Fibroblast of skin of right quadriceps (primary cell): ENCODE measurements at places on chromosomes 5 and 9.

- DNase-seq = peak; percentile 24
Observed at GRCh38 chr5:926417-927171, 33.9 kb downstream of the TRIP13 start.

DNA sequence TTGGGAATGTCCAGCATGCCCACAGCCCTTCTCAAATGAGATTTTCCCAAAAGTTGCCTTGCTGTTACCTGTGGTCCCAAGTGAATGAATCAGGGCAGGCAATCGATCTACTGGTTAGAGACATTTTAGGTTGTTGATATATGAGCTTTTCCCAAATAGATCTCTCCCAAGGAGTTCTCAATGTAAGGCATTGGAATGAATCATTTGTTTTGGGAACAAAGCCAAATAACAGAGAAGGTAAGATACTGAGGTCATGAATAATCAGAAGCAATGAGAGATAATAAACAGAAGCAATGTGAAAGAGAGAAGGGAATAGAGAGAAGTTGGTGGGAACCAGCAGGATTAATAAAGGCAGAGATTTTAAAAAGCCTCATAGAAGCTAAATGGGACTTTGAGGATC, 93.6 kb upstream of the FER start:
- DNase-seq = peak; percentile 69

- DNase-seq = peak; percentile 99
Observed at GRCh38 chr5:169803077-169803981, 166.3 kb downstream of the DOCK2 start.

GRCh38 chr5:39376293-39376714, 12.0 kb upstream of the C9 start:
- peak; percentile 56 for DNase-seq

DNA sequence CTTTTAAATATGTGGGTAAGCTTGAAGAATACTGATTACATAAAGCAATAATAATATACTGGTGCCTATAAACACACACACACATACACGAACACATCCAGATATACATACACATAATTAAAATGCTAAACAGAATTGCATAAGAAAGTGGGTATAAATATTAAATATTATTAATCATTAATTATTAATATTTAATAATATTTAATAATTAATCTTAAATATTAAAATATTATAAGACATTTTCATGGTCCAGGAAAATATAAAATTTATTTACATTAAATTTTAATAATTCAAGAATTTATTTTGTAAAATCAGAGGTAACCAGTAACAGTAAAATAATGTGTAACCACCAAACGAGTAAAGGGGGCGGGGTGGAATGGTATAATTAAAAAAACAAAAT, 178.3 kb downstream of the TMEM232 start:
- DNase-seq = no peak

DNA sequence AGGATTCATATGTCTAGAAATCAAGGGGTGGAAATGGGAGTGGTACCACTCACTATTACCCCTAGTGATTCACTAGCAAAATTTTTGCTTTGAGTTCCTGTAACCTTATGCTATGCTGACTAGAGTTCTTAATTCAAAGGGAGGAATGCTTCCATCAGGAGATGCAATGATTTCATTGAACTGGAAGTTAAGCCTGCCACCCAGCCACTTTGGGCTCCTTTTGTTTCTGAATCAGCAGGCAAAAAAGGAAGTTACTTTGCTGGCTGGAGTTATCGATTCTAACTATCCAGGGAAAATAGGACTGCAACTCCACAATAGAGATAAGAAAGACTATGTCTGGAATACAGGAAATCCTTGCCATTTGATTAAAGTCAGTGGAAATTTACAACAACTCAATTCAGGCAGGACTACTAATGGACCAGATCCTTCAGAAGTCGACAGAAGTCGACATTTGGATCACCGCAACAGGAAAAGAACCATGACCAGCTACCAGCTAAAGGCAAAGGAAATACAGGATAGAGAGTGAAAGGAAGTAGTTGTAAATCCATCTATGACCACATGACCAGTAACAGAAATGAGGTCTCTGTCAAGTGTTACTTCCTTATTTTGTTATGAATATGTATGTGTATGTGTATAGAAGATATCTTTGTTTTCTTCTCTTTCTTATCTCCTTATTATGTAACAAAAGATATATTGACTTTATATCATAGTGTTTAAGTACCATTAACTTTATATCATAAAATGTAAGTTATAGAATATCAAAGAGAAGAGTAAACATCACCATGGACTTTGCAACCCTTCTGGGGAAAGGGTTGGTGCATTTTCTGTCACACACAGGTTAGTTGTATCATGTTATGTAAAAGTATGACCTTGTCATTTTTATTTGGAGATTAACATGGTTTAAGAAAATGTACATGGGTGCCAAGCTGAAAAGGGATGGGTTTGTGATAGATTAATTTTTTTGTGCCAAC, 198.7 kb upstream of the HAPLN1 start:
- peak; percentile 64 for DNase-seq

DNA sequence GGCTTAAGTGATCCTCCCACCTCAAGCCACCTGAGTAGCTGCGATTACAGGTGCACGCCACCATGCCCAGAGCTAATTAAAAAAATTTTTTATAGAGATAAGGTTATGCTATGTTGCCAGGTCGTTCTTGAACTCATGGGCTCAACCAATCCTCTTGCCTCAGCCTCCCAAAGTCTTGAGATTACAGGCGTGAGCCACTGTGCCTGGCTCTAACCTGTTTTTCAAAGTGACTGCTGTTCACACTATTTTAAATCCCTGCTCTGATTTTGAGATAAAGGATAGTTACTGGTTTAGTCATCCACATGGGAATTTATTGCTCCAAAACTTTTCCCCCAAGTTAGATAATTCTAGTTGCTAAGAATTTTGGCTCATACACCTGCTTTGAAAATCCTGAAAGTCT, 48.2 kb upstream of the MTMR12 start:
- no peak for DNase-seq

DNA sequence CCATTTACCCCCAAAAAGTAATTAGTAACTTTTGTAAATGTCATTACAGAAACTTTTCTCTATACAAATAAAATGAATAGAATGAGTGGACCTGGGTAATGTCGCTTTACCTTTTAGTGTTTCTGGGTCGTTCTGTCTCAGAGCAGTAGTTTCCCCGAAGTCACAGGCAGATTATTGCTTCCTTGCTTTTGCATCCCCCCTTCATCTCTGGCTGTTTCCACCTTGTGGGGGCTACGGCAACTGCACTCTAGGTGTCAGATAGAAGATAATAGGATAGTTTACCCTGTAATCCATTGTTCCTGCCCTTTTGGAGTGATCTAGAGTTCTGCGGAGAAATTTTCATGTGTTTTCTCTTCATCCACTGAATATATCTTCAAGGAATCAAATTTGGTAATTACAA, 68.7 kb downstream of the PRR16 start:
- DNase-seq = no peak

DNA sequence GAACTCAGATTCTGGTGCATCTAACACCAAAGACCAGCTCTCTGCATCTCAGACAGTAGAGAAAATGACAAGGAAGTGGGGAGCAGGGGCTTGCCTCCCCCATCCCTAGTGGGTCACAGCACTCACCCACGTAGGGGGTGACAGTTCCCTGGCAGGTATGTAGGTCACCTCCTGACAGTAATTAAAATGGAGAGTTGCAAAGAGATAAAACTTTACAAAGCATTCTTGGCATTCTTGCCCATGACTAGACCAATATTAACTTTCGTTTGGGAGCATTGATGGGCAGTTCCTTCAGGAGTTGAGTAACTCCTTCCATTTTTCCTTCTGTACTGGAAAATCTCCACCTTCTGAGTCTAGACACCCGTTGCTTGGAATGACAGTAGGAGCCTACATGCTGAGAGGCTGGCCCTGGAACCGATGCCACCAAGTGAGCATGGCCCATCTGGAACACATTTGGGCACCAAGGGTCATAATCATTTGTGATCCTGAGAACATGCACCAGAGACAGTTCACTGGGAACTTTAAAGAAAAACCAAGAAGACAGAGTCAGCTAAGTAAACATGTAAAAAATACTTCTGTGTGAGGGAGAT, 81.5 kb upstream of the MSX2 start:
- DNase-seq = no peak

GRCh38 chr5:151483176-151483575, 35.8 kb downstream of the SLC36A1 start:
- DNase-seq = peak; percentile 24

DNA sequence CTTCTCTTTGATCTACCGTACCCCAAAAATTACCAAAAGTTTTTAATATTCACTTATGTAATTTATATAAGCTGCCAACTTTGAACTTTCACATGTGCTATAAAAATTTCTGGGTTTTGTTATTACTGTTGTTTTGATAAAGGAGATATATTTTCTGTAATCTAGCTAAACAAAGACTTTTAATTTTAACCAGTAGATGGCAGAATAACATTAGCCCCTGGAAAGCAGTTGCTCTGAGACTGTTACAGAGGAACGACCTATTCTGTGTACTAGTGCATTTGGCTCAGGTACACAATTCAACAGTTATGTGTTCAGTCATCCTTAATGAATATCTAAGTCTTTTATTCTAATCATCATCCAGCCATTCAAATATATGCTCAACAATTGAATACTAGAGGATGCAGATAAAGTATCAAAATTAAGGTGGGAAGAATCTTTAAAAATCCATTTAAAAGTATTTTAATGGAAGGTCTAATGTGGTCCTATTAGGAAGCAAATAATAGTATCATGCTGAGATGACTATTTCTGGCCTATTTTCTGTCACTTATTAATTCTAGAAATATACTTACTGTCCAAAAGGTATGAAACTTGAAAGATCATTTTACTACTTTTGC, 8.6 kb downstream of the KLHL9 start:
- DNase-seq = peak; percentile 36

- no peak for DNase-seq
Observed at GRCh38 chr9:93965830-93966577, 10.8 kb upstream of the BARX1 start.

- DNase-seq = peak; percentile 85
Observed at GRCh38 chr5:96209829-96210228, 223.2 kb downstream of the PCSK1 start.

DNA sequence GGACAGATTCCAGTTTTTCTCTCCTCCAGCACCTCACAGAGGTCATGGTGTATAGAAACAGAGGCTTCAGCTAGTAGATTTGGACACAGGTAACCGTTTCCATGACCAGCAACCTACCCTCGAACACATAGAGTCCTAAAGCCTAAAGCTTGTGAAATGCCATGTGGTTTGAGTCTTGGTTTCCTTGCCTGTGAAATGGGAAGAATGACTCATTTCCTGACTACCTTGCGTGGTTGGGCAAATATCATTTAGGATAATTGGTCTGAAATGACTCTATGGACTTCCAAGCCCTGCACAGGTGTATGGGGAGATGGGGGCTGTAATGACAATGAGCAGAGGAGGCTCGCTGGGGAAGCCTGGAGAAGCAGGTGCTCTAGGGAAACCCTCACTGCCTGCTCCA, 134.6 kb downstream of the TTLL11 start:
- DNase-seq = no peak

DNA sequence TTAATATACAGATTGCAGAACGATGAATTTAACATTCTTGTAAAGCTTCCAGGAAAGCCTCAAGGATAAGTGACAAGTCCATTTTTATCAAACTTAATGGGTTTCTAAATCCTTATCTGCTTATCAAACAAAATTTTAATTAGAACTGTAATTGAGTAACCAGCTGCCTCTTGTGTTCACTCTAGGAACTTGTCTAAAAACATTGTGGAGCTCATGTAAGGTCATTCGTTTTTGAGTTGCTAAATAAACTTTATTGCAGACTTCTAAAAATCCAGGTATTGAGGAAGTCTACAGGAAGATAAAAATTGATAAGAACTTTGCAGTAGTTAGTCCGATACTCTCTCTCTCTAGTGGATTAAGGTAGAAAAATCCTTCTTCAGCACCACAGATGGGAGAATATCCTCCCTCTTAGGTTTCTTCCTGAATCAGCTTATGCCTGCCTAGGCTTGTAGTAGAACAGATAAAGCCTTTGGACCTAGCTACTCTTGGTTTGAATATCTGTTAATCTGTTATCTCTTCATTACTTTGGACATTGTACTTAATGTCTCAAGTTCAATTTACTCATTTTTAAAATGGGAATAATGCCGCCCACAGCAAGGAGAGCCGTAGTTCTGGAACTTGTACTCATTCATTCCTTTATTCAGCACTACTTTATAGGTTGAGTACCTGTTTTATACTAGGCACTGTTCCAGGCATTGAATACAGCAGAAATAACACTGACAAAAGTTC, 60.0 kb upstream of the DHFR start:
- DNase-seq = no peak

DNA sequence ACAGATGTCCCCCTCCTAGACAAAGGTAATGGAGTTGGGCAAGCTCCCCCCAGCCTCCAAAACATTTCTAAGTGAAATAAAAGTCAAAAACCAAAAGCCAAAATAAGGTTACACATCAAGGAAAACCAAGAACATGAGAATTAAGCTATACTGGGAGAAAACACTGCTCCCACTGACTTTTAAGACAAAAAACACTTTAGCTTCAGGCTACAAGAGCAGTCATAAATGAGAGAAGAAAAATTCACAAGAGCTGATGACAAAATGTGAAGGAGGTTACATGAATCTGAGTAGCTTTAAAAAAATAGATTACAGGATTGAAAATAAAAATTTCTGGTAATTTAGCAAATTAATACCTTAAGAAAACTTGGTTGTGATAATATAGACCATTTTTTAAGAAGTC, 1370.3 kb upstream of the CDH9 start:
- DNase-seq = no peak

GRCh38 chr5:83925955-83926337, 205.3 kb upstream of the HAPLN1 start:
- no peak for DNase-seq

- no peak for DNase-seq
Observed at GRCh38 chr9:76311537-76311936, 82.7 kb downstream of the RFK start.

DNA sequence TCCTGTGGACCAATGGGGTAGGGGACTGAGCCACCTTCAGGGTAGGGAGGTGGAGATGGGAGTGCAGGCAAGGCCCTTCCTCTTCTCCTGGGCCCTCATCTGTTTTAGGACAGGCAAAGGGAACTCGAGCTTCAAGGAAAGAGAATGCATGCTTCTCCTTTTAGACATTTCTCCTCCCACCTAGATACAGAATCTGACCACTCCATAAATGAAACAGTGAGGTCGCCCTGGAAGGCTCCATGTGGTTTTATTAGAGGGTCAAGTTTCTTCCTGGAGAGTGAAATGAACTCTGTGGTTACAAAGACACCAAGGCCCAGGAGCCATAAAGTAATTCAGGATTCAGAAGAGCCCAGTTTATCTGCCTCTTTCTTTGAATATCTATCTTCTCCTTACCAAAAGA, 14.9 kb downstream of the LHFPL2 start:
- DNase-seq = peak; percentile 30

DNA sequence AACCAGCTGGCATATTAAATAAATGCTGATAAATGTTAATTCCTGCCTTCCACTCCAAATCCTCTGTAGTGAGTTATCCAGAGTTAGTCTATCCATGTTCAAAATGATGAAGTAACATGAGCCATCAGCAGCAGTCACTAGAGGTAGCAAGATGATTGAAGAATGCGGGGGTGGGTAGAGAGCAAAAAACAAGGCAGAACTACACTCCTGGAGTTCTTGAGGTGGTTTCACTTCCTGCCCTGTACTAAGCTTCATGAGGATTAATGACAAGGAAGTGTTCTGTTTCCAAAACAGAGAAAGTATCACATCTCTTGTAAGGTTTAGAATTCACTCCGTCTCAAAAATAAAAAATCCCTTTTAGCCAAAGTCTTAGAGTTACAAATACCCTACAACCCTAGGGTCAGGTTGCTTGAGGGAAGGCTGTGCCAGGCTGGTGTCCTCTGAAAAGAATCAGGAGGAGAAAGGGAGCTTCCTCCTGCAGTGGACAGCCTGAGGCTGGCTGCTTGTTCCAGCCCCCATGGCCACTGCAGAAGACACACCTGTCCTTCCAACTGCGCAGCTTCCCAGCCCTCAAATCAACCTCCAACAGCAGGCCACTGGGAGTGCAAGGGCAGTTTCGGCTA, 180.2 kb downstream of the DENND1A start:
- DNase-seq = peak; percentile 35
